NAMALWA (cell line): ENCODE measurements at places on chromosomes 1 and 21.

GRCh38 chr1:30893776-30894507 is 14.6 kb downstream of the SDC3 start:
- DNase-seq, result no peak

- no peak for DNase-seq
These were observed 129.8 kb upstream of the TIAM1 start for GRCh38 chr21:31473685-31474345.

DNA sequence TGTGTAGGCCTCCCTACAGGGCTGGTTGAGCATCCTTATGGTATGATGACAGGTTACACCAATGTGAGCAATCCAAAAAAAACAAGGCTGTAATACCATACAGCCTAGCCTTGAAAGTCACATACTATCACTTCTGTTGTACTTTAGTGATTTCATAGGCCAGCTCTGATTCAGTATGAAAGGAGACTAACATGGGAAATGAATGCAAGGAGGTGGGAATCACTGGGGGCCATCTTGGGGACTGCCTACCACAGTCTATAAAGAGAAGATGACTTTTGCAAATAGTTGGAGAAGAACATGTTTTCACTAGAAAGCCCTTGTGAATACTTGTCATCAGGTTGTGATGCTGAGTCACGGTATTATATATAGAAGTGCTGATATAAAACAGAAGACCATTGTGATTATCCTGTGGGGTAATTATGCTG is 270.7 kb downstream of the S1PR1 start:
- DNase-seq, result no peak

- DNase-seq, result no peak
These were observed 448.7 kb downstream of the LTN1 start for GRCh38 chr21:28543975-28544374.

DNA sequence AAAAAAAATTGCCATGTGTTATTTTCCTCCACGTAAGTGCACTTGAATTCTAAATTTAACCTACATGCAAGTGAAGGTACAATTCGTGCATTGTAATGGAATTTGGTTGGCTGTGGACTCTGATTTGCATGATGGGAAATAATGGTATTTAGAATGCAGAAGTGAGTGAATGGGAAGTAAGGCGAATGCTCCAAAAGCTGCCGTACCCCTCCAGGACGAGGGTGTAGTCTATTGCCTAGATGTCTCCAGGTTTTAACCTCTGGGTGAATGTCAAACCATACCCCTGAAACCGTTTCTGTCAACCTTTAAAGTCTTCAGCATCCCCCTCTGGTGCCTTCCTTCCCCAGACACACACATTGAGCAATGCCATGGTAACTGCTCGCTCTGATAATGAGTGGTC is 44.5 kb downstream of the KIAA0040 start:
- DNase-seq, result no peak

- DNase-seq, result no peak
These were observed 28.0 kb downstream of the ITSN1 start for GRCh38 chr21:33670076-33670978.

GRCh38 chr1:219296430-219297355 is 123.0 kb downstream of the LYPLAL1 start:
- no peak for DNase-seq
